ENCODE measurements at places on chromosomes 7 and 10.

GRCh38 chr7:120402079-120402767 lies 129.2 kb downstream of the KCND2 start:
- H3K4me3 ChIP-seq, result no peak overlapping the region
- H3K4me1 ChIP-seq, result peaks cover 43% of the 10 kb centered on the region
- peak overlapping the region; percentile 77 for H3K27ac ChIP-seq
- no peak for DNase-seq

DNA sequence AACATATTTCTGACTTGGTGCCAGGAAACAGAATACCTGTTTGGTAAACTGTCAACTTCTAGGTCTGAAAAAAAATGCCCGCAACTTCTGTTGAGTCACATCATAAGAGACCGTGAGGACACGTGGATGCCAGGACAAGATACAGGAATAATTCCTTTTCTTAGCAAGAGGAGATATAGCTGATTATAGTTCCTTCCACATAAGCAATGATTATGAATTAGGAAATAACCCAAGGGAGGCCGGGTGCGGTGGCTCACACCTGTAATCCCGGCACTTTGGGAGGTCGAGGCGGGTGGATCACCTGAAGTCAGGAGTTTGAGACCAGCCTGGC lies 75.2 kb downstream of the CDC123 start:
- no peak for DNase-seq
- no peak overlapping the region for H3K4me3 ChIP-seq
- peak overlapping the region; percentile 41 for H3K27ac ChIP-seq
- no peaks in the 10 kb centered on the region for H3K27me3 ChIP-seq
- H3K36me3 ChIP-seq, result no peaks in the 10 kb centered on the region
- peaks cover 9% of the 10 kb centered on the region for H3K4me1 ChIP-seq

GRCh38 chr7:139791316-139791715 lies 13.5 kb upstream of the HIPK2 start:
- no peaks in the 10 kb centered on the region for H3K36me3 ChIP-seq
- no peak overlapping the region for H3K27ac ChIP-seq
- H3K4me1 ChIP-seq, result no peaks in the 10 kb centered on the region
- H3K4me3 ChIP-seq, result no peak overlapping the region

DNA sequence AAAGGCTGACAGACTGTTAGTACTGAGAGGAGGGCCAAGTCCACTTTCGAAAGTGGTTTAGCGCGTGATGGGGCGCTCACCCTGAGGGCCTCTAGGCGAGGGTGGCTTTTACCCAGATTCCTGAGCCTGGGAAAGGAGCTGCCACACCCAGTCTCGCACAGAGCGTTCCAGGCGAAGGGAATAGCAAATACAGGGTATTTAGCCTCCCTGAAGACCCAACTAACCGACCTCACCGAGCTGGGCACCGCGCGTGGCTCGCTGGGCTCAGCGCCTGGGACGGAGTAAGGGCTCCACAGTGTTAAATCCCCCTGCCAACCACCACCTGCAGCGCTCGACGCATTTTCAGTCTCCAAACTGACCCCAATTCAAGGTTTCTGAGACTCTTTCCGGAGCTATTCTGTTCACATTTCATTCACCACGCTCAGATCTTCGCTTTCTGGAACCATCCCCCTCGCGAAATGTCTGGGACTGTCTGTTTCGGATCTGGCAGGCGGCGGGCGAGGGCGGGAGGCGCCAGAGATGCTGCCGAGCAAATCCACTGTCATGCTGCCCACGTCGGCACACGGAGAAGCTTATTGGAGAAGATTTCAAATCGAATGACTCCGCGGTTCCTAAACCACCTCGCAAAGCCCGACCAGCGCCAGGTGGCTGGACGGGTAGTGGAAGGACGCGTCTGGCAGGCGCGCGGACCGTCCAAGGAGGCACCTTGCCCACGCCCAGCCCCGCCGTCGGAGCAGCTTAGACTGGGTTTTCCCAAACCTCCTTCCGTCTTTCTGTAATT lies 1.4 kb upstream of the OSBPL3 start:
- DNase-seq, result peak; percentile 66
- peaks cover 8% of the 10 kb centered on the region for H3K4me1 ChIP-seq
- no peaks in the 10 kb centered on the region for H3K36me3 ChIP-seq
- peak overlapping the region; percentile 83 for H3K4me3 ChIP-seq
- peak overlapping the region; percentile 72 for H3K27ac ChIP-seq

- peaks cover 2% of the 10 kb centered on the region for H3K4me1 ChIP-seq
- peaks cover 96% of the 10 kb centered on the region for H3K36me3 ChIP-seq
- H3K27me3 ChIP-seq, result no peaks in the 10 kb centered on the region
- H3K27ac ChIP-seq, result peak overlapping the region; percentile 14
- no peak for DNase-seq
Observed at GRCh38 chr10:93452143-93452542, 30.0 kb downstream of the MYOF start.

DNA sequence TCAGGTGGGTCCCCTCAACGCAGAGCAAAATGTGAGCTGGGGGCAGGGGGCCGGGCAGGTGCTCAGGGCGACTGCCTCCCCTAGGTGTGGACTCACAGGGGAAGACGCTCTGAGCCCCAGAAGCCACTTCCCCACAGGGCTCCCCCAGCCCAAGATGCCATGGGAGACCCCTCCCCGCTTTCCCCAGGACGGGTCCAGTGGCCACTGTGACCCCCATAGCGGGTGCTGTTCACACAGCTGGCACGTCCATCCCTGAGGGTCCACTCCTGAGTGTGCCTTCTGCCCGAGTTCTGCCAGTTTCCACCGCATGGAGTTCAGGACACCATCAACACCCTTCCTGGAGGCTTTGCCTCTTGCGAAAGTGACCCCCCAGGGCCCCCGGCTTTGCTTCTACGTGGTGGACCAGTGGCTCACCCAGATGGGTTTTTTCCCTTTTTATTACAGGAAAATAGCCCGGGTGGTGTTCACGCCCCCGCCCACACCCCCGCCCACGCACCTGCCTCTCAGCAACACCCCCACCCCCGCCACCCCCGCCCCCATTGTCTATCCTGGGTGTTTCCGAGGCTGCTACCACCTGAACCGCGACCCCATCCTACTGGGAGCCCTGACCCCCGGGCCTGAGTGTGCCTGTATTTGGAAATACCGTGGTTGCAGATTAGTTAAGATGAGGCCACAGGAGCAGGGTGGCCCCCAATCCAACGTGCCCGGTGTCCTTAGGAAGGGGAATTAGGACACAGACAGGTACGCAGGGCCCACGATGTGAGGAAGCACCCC lies 32.0 kb downstream of the ADAP1 start:
- H3K4me1 ChIP-seq, result peaks cover 7% of the 10 kb centered on the region
- DNase-seq, result peak; percentile 45
- H3K27me3 ChIP-seq, result no peaks in the 10 kb centered on the region
- no peak overlapping the region for H3K4me3 ChIP-seq

GRCh38 chr7:138980563-138981291 lies 462 bp downstream of the KIAA1549 start:
- H3K4me3 ChIP-seq, result peak overlapping the region; percentile 89
- no peaks in the 10 kb centered on the region for H3K27me3 ChIP-seq
- no peak overlapping the region for H3K27ac ChIP-seq

DNA sequence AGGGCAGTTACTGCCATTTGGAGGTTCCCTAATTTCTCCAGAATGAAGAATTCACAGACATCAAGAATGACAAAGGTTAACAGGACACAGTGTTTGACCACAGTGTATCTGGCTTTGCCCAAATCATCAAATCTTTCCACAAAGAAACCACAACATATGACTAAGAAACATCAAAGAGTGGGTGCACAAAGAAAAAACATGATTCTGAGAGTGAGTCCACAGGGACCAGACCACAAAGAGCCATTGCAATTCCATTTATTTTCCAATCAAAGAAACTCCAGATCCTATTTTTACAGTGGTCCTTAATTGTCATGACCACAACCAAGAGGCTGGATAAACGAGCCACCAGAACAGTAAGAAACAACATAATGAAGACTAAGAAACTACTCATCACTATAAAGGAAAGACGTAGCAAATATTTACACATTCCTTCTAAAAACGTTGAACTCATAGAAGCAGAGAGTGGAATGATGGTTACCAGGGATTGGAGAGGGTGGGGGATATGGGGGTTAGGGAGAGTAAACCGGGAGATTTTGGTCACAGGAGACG lies 286.5 kb downstream of the DOCK4 start:
- no peak overlapping the region for H3K27ac ChIP-seq
- no peaks in the 10 kb centered on the region for H3K4me1 ChIP-seq
- DNase-seq, result no peak
- peaks cover 11% of the 10 kb centered on the region for H3K36me3 ChIP-seq
- no peaks in the 10 kb centered on the region for H3K27me3 ChIP-seq

GRCh38 chr7:112790586-112791003 lies 402 bp upstream of the TMEM168 start:
- no peaks in the 10 kb centered on the region for H3K27me3 ChIP-seq
- peak overlapping the region; percentile 56 for H3K27ac ChIP-seq
- H3K36me3 ChIP-seq, result no peaks in the 10 kb centered on the region
- no peaks in the 10 kb centered on the region for H3K4me1 ChIP-seq
- DNase-seq, result no peak
- H3K4me3 ChIP-seq, result peak overlapping the region; percentile 66

DNA sequence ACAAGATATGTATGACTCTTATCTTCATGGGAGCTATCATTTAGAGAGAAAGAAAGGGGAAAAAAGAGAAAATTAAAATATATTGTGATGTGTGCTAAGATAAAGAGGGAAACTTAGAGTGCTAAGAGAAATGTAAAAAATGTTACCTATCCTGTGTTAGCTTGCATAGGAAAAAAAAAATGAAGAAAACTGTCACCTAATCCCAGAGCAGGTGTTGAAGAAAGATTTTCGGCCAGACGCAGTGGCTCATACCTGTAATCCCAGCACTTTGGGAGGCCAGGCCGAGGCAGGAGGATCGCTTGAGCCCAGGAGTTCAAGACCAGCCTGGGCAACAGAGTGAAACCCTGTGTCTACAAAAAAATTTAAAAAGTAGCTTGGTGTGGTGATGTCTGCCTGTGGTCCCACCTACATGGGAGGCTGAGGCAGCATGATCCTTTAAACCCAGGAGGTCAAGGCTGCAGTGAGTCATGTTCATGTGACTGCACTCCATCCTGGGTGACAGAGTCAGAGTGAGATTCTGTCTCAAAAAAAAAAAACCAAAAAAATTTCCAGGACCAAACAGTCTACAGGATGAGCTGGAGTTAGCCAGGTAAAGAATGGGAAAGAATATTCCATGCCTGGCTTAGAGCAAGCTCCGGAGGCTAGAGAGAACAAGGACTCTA lies 2.4 kb upstream of the MKLN1 start:
- H3K27ac ChIP-seq, result no peak overlapping the region
- no peak overlapping the region for H3K4me3 ChIP-seq
- no peaks in the 10 kb centered on the region for H3K36me3 ChIP-seq
- H3K27me3 ChIP-seq, result no peaks in the 10 kb centered on the region
- DNase-seq, result no peak
- H3K4me1 ChIP-seq, result peaks cover 13% of the 10 kb centered on the region

DNA sequence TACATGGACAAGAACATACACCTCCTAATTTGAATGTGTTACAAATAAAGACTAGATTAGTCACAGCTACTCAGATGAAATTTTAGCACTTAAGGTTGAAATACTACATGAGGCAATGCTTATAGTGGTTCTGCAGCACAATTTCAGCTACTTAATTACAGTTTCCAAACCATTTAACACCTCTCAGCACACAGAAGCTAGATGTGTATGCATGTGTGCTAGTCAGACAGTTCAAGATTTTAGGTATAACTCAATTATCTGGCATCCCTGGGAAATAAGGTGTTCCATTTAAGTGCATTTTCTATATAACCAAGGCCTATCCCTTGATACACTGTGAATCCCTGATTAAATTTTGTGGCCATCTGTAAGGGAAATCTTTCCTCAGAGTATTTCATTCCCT lies 141.8 kb downstream of the CHCHD3 start:
- H3K27me3 ChIP-seq, result no peaks in the 10 kb centered on the region
- no peaks in the 10 kb centered on the region for H3K36me3 ChIP-seq
- H3K4me1 ChIP-seq, result no peaks in the 10 kb centered on the region
- H3K27ac ChIP-seq, result no peak overlapping the region
- no peak overlapping the region for H3K4me3 ChIP-seq

DNA sequence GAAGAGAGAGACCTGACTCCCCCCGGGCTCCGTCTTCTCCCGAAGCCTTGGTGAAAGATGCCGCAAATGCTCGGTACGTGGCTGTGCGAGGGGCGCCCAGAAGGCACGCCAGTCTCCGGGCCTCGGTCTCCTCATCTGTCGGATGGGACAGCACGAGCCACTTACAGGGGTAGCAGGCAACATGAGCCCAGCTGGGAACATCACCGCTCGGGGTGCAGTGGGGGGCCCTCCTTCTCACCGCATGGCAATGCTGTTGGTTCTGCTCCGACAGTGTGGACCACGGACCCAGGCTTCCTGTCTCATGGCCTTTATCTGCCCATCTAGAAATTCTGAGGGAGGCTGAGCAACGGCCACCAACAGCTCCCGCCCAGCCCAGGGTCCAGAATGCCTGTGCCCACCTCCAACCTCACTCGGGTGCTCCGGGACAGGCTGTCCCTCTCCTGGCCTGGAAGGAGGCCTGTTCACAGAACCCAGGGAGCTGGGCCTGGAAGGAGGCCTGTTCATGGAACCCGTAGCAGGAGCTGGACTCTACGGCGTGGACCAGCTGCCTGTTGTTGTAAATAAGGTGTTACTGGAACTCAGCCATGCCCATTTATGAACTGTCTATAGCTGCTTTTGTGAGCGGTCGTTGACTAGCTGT lies 15.8 kb downstream of the ADAP1 start:
- H3K4me1 ChIP-seq, result no peaks in the 10 kb centered on the region
- DNase-seq, result peak; percentile 47
- H3K36me3 ChIP-seq, result no peaks in the 10 kb centered on the region
- H3K27me3 ChIP-seq, result no peaks in the 10 kb centered on the region

DNA sequence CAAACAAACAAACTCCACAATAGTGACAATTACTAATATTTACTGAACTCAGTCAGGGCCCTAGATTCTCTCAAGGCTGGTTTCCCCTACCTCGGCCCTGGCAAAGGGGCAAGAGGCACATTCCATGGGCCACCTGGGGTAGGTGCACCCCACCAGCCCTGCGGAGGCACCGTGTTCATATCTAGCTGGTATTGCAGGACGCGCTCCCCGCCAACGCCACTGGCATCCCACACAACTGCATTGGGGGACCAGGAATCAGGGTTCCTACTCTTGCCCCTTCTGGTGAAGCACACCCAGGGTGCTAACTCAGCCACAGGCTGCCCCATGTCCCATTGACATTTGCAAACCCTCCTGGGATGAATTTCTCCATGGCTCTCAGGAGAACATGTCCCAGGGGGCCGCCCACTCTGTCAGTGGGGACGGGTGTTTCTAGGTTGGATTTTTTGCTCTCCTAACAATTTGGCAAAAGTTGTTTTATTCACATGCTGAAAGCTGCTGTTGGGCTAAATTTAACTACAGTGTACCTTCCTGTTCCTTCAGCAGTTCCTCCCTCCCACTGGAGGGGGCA lies 76.7 kb downstream of the ZRANB1 start:
- H3K36me3 ChIP-seq, result peaks cover 30% of the 10 kb centered on the region
- no peaks in the 10 kb centered on the region for H3K27me3 ChIP-seq
- no peaks in the 10 kb centered on the region for H3K4me1 ChIP-seq
- no peak overlapping the region for H3K4me3 ChIP-seq
- DNase-seq, result no peak

Data from RWPE2 (cell line).